Effector memory CD4-positive, alpha-beta T cell (primary cell): ENCODE measurements at places on chromosomes 5 and 9.

DNA sequence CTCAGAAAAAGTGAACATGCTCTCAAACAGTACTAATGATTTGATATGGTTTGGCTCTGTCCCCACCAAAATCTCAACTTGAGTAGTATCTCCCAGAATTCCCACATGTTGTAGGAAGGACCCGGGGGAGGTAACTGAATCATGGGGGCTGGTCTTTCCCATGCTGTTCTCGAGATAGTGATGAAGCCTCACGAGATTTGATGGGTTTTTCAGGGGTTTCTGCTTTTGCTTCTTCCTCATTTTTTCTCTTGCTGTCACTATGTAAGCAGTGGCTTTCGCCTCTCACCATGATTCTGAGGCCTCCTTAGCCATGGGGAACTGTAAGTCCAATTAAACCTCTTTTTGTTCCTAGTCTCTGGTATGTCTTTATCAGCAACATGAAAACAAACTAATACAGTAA lies 401.3 kb downstream of the BNC2 start:
- DNase-seq, result no peak

DNA sequence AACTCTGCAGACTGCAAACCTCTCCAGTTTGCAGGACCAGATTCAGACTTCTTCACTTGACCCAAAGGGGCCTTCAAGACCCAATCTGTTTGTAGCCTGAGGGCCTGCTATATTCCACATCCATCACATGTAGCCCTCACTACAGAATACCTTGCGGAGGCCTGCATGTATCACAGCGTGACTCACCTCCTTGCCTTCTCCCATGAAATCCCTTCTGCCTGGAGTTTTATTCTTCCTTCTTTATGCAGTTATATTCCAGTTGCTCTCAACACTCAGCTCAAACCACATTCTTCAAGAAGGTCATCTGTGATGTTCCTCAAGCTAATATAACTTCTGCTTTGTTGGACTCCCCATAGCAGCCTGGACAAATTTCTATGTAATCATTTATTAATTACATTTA lies 198.5 kb upstream of the PTGER4 start:
- no peak for DNase-seq

- no peak for DNase-seq
Measured at GRCh38 chr5:95331358-95331757, 46.5 kb upstream of the MCTP1 start.

DNA sequence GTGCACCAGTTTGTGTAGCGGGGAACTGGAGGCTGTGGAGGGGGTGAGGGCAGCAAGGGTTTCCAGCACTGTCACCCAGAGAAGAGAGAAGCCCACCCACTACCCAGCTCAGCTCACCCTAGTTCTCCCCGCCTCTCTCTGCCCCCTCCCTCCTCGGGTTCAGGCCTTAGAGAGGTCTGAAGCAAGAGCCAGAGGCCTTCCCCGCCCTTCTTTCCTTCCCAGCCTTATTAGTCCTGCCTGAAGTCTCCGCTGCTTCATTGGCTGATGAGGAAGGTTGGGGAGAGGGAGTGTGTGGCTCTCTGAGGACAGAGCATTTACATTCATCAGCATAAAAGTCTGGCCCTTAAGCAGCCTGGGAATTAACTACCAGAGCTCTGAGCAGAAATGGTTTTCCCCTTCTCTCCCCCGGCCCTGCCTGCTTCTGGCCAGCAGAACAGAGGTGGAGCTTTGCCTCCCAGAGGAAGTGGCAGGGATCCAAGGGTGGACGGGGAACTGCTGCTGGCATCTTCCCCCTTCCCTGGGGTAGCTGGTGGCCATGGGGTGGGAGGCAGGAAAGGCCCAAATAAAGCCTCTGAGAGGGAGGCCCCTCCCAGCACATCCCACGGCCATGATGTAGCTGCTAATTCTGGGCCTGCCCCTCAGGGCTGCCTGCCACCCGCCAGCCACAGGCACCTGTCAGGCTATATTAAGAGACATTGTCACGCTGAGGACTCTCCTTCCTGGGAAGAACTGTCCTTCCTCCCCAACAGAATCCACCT lies 4.1 kb downstream of the DNAJB5 start:
- DNase-seq, result no peak

DNA sequence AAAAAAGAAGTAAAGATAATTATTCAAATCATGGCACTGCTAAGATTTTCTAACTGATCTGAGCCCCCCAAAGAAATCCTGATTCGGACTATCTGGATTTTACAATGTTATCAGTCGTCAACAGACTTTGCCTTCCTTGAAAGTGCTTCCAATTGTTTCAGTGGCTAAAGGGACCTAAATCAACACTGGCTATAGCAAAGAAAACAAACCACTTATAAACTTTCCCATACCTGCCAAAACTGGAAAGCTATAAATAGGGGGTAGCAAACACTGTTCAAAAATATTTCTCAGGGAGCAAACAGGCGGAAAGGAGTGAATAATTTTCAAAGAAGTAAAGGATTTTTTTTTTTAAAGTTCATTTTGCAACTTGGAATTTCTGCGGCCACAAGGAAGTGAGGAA lies 105.6 kb upstream of the LIFR start:
- no peak for DNase-seq

DNA sequence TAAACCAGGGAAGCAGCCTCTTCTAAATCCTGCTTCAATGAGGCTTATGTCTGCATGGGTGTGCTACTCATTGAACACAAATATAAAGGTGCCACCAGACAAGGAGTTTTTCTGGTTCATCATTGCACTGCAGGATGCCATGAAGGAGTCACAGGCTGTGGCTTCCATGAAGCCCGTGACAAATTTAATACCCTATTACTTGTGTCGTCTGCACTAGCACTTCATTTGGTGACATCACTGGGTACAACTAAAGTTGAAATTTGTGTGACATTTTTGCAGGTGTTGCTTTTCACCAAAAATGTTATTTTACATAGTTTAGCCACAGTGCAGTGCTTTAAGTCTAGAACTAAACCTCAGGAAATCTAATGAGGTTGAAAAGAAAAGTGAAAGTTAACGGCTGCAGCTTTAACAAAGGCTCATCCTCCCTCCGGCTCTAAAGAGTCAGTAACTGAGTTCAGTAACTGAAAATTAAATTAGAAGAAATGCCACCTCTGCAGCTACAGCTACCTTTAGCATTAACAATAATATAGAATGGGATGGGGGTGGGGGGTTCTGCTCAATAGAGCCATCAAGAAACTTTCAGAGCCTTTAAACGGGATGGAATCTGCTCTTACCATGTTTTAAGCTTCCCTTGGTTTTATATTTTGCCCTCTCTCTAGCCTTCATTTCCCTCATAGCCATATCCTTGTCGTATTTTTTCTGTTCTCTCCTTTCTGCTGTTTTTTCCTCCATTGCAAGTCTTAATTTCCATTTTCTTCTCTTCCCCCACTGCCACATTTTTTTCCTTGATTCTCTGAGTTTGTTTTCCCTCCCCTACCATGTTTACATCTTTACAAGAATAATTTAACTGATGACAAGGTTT lies 233.8 kb upstream of the TMEM161B start:
- no peak for DNase-seq

GRCh38 chr9:85547599-85547998 lies 194.2 kb downstream of the AGTPBP1 start:
- no peak for DNase-seq

GRCh38 chr9:134895567-134895907 lies 14.9 kb downstream of the FCN2 start:
- DNase-seq, result no peak

DNA sequence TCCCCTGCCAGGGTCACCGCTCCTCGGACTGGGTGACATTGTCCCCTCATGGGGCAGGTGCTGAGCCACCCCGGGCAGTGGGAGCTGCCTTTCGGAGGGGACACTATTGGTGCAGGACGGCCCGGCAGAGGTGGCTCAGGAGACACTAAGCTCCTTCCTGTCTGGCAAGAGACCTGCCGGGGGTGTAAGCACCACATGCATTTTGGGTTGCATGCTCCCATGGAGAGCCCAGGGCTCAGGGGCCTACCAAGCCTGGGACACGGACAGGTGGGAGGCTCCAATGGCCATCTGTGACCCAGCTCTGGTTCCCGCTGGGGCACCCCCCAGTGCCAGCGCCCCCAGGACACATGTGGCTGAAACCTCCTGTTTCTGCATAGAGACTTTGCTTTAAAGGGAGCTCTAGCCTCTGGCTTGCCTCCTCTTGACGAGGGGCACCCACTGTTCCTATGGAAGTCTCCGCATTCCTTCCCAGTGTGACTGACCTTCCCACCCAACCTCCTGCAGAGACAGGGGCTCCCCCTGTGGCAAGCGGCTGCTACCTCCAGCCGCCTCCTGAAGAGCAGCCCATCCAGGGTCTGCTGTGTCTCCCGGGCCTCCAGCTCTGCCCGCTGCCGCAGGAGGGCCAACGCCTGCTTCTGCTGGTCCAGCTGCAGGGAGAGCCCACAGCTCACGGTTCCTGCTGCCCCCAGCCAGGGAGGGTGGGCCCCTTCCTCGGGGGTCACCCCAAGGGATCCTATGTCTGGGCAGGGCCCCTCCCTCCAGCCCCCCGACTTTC lies 28.1 kb downstream of the CCDC187 start:
- no peak for DNase-seq

DNA sequence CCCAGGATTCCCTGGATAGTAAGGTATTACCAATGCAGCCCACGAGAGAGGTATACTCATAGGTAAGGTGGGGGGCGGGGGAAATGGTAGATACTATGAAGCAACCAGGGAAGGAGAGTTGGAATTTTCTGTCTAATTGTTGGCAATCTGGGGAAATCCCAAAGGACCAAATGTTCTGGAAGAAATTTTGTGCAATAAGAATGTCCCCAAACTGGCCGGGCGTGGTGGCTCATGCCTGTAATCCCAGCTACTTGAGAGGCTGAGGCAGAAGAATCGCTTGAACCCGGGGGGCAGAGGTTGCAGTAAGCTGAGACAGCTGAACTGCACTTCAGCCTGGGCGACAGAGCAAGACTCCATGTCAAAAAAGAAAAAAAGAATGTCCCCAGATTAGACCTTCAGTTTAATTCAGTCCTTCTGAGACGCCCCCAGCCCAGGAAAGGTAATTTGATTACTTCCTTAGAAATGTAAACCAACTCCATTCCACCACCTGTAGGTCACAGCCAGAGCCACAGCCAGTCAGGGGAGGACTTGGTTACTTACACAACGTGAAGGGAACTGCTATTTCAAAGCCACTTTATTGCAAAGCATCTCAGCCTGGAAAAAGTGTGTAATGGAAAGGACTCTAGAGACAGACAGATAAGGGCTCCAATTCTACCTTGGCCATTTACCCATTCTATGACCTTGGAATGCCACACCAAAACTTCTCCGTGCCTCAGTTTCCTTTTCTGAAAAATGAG lies 50.0 kb upstream of the KLF4 start:
- no peak for DNase-seq

- DNase-seq, result no peak
Measured at GRCh38 chr5:89457411-89458331, 574.7 kb upstream of the MEF2C start.

GRCh38 chr9:116090030-116090770 lies 63.4 kb upstream of the PAPPA start:
- DNase-seq, result no peak

DNA sequence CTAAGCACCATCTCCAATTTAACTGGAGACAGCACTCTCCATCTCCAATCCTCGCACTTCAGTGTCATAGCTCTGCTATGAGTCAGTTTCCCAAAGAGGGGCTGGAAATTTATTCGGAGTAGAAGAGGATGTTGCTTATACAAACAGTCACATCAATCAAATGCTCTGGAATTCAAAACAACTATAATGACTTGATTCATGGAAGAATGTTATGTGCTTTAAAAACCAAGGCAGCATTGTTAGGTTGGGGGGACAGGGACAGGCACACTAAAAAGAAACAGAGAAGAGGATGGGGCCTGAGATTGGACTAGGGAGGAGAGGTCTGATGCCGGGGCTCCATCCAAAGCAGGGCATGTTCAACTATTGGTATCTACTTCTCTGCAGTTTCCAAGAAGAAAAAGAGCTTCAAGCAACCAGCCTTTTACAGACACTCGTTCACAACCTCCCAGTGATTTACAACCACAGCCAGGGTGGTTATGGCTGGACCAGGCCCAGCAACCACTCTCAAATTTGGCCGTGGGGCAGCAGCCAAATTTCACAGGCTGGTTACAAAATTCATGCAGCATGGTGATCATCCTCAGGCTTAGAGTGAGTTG lies 117.5 kb upstream of the ZNF366 start:
- DNase-seq, result no peak

DNA sequence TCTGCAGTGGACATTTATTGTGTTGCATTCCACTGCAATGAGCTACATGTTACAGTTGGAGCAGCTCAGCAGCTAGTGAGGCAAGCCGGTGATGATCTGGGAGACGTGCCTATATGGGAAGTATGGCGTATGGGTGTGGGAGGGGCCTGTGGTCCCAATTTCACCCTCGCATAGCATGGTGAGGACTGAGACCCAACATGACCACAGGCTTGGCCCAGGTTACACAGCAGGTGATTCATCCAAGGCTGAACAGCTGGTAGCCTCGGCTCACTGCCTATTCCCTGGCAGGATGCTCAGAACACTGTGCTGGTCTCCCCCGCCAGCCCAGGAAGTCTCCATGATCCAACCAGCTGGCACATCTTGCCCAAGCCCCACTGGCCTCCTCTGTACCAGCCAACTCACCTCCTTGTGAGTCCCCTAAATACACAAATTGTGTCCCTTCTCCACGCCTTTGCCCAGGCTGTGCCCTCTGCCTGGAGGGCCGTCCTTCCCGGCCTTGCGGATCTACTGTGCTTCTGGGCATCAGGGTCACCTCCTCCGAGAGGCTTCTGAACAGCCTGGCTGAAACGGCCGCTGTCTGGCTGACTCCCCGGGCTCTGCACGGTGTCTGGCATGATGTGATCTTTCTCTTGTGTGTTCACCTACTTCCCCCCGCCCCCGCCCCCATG lies 81.4 kb downstream of the NSUN2 start:
- no peak for DNase-seq

- DNase-seq, result no peak
Measured at GRCh38 chr5:156706631-156707030, 143.5 kb upstream of the PPP1R2B start.

GRCh38 chr5:98296426-98296825 lies 477.0 kb upstream of the RGMB start:
- no peak for DNase-seq

DNA sequence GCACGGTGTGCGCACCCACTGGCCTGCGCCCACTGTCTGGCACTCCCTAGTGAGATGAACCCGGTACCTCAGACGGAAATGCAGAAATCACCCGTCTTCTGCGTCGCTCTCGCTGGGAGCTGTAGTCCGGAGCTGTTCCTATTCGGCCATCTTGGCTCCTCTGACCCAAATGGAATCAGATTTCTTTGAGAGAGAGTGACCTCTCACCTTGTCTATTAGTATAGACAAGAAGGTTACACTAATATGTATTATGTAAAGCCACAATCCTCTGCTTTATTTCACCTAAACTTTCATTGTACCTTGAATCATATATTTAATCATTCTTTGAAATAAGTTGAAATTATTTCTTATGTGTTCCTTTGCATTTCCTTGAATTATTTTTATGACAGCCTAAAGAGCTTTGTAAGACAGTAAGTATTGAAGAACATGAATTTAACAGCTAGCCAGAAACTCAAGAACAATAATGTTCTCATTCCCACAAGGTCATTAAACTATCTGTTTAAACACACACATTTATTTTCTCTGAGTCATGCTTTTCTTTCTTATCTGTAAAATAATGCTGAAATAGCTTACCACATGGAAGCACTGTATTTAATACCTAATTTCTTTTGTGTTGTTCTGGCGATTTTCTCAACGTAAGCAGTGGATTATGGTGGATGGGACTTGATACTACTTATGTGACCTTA lies 91.8 kb upstream of the DMRTA1 start:
- no peak for DNase-seq
